ENCODE measurements at places on chromosomes 2 and 18.

DNA sequence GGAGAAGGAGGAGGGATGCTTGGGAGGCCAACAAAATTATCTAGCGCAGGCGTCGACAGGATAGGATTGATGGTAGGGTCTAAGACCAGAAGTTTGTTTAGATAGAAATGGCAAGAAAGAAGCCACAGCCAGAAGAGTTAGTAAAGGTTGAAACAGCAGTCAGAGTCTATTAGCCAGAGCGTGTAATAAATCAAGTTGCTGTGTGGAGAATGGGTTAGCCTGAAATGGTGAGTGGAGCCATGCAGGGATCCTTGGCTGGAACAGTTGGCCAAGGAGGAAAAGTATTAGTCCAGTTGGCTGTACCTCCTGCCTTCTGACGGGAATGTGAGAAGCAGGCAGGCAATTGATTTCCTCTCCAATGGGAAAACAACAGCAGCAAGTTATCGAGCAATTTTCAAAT lies 190.7 kb upstream of the CCDC68 start:
- H3K27ac ChIP-seq, result no peak overlapping the region
- no peaks in the 10 kb centered on the region for H3K4me1 ChIP-seq
- H3K36me3 ChIP-seq, result no peaks in the 10 kb centered on the region
- no peak overlapping the region for H3K4me3 ChIP-seq
- no peaks in the 10 kb centered on the region for H3K27me3 ChIP-seq
- DNase-seq, result no peak

GRCh38 chr2:79138385-79138784 lies 18.1 kb downstream of the REG1A start:
- DNase-seq, result no peak
- no peaks in the 10 kb centered on the region for H3K36me3 ChIP-seq
- H3K27me3 ChIP-seq, result no peaks in the 10 kb centered on the region
- no peak overlapping the region for H3K27ac ChIP-seq
- H3K4me1 ChIP-seq, result no peaks in the 10 kb centered on the region

GRCh38 chr2:3127710-3128109 lies 249.9 kb downstream of the EIPR1 start:
- no peak overlapping the region for H3K27ac ChIP-seq
- H3K27me3 ChIP-seq, result no peaks in the 10 kb centered on the region
- DNase-seq, result no peak
- peaks cover 18% of the 10 kb centered on the region for H3K4me1 ChIP-seq
- no peak overlapping the region for H3K4me3 ChIP-seq

GRCh38 chr2:104897515-104898184 lies 43.7 kb downstream of the POU3F3 start:
- no peak overlapping the region for H3K4me3 ChIP-seq
- no peaks in the 10 kb centered on the region for H3K4me1 ChIP-seq
- H3K27ac ChIP-seq, result no peak overlapping the region
- no peaks in the 10 kb centered on the region for H3K27me3 ChIP-seq
- no peak for DNase-seq

GRCh38 chr2:81084101-81084500 lies 779.5 kb upstream of the LRRTM1 start:
- no peaks in the 10 kb centered on the region for H3K36me3 ChIP-seq
- no peaks in the 10 kb centered on the region for H3K27me3 ChIP-seq
- no peak overlapping the region for H3K4me3 ChIP-seq
- no peak overlapping the region for H3K27ac ChIP-seq
